ENCODE measurements at places on chromosomes 1 and 21.

- no peak for DNase-seq
These were observed 50.6 kb downstream of the TNFRSF8 start for GRCh38 chr1:12113433-12114339.

- DNase-seq: no peak
These were observed 85.2 kb upstream of the ACTL8 start for GRCh38 chr1:17669866-17670451.

GRCh38 chr21:44831227-44831860, 13.5 kb upstream of the SUMO3 start:
- no peak for DNase-seq

GRCh38 chr1:75615613-75616435, 4.9 kb upstream of the SLC44A5 start:
- no peak for DNase-seq

GRCh38 chr1:30645807-30646206, 77.6 kb downstream of the MATN1 start:
- DNase-seq: no peak

DNA sequence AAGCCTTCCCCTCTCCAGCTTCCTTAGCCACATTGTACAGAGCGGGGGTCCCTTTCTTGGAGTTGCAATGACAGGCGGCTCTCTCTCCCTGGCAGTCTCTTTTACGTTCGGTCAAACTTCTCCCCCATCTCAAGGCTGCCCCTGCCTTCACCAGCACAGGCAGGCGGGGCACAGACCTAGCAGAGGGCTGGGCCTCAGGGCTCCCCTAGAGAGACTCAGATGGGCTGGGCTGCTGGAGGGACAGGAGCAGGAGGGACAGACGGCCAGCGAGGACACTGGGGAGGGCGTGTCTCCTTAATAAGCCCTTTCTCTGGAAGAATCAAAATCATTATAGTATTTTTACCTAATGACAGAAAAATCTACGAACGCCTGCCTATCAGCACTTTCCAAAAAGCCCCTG, 79.6 kb downstream of the CASZ1 start:
- DNase-seq: no peak

DNA sequence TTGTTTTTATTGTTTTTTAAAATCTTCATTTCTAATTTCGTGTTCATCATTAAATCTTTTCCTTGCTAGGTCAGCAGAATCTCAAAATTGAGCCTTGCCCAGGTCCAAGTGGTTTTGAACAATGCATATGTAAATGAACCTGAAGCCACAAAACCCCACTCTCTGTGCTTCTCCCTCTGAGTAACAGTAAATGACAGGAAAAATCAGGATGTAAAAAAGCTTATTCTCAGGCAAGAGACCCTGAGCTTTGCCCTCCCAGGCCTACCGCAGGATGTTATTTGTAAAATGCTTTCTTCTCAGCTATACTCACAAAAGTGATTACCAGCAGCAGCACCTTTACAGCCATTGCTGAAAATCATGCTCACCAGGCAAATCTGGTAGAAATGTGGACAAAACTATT, 47.6 kb downstream of the TYW3 start:
- DNase-seq: no peak

GRCh38 chr1:63124666-63125191, 197.6 kb upstream of the FOXD3 start:
- no peak for DNase-seq

GRCh38 chr1:213399695-213400094, 348.7 kb downstream of the RPS6KC1 start:
- DNase-seq: no peak

DNA sequence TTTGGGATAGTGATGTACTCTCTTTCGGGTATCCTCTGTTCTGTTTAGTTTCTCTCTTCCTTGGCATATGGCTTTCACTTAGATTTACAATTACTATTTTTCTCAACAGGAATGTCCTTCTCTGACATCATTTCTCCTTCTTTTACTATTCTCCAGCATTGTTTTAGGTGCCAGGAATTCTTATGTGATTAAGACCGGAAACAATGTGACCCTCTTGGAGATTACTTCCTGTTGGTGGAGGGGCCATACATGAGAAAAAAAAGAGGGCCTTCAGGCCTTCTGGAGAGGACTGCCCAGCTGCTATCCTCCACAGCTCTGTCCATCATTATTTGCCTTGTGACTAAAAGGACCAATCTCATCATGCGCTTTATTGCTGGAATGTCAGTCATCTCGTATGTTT, 50.4 kb upstream of the ADAMTS5 start:
- no peak for DNase-seq

DNA sequence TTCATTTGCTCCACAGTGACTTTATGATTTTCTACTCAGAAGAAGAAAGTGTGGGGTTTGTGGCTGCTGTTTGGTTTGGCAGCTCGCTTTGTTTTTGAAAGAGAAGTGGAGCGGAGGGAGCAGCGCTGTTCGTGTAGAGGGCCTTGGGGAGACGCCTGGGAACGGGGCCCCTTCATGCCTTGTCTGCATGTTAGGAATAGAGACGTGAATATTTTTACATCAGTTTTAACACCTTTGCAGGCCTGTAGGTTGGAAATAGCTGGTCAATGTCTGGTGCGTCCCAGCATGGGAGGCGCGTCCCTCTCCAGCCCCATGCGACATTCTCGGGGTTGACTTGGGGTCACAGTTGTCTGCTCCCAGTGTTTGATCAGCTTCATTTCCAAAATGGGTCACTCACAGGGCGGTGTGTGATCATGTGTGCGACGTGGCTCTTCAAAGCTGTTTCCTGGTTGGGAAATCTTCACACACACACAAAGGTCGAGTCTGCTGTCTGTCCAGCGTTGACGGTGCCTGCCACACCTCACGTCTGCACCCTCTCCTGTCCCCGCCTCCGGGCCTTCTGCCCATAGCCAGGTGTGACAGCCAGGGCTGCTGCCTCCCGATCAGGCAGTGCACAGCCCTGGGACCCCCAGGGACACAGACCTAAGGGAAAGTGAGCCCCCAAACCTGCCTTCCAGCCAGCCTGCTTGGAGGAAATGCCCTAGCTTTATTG, 149.2 kb downstream of the PSMG1 start:
- DNase-seq: no peak

GRCh38 chr1:85375493-85375892, 89.5 kb downstream of the DDAH1 start:
- DNase-seq: no peak

- DNase-seq: no peak
These were observed 156.7 kb upstream of the NEGR1 start for GRCh38 chr1:72439036-72439435.

DNA sequence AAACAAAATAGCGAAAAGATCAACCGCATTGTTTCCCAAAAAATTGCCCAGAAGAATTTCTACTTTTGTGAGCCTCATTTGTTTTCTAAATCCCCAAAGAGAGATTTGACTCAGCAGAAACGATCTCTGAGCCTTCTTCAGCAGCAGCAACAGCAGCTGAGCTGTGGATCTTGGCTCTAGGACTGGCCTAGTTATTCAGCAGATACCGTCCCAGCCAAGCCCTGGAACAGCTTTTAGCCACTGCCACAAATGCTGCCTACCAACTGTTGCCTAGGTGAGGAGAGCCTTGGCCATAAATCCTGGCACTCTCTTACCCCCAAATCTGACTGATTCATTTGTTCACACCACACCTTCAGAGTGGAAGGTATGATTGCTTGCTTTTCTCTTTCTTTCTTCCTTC, 320.1 kb downstream of the TGFB2 start:
- DNase-seq: no peak

DNA sequence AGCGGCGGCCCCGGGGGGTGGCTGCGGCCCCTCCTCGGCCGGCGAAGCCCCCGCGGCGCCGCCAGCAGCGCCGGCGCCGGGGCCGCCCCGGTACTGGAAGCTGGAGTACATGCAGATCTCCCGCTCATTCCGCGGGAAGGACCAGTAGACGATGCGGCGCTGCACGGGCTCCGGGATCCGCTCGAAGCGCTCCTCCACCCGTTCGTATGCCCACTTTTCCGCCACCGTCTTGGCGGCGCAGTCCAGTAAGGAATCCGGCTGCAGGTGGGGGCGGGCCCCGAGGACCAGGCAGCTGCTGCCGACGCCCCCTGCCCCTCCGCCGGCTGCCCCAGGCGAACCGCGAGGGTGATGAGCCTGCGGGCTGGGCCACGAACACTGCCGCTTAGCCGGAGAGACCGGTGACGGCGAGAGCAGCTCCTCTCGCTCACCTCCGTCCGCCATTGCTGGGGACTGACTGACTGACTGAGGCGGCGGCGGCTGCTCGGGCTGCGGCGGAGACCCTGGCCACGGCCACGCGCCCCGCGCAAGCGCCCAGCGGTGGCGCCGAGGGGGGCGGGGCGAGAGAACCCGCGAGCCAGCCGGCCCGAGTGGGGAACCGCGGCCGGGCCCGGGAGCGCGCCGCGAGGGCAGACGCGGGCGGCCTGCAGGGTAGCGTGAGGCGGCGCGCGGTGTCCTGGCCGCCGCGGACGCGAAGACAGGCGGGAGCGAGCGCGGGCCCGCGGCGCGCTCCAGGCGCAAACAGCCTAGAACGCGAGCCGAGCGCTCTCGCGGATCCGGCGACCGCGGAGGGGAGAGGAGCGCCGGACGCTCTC, at the start of gene ZSWIM5:
Gene ZSWIM5 (minus strand): TSS at position 696 of the 812 bp plus-strand sequence. CDS start 255 bp downstream, at position 441.
- peak; percentile 52 for DNase-seq

Data from T-helper 22 cell (primary cell).